Vein endothelial cell (primary cell): ENCODE measurements at places on chromosomes 5 and 9. TPM values are rescaled to one million over a fixed set of nuclear protein-coding genes. Genes with fewer than 3 reads are reported as not detected.

GLRA1 gene
- total RNA-seq = not detected in 2 replicates

COL15A1 gene
- total RNA-seq = 1.6 and 5.2 TPM in 2 replicates

NR2F1 gene
- total RNA-seq = 24.9 and 41.5 TPM in 2 replicates

SRP19 gene
- 39.5 and 57.2 TPM in 2 replicates for total RNA-seq

CAMK2A gene
- total RNA-seq = not detected in 2 replicates

AHRR gene
- total RNA-seq = 6.2 and 11.8 TPM in 2 replicates

ERAP2 gene
- total RNA-seq = 6.5 and 77.3 TPM in 2 replicates

GABRP gene
- 1.1 and 1.3 TPM in 2 replicates for total RNA-seq

HSPB3 gene
- total RNA-seq = not detected in 2 replicates

CETN3 gene
- total RNA-seq = 3.3 and 5.8 TPM in 2 replicates

ECSCR gene
- total RNA-seq = 329 and 359 TPM in 2 replicates

CCDC107 gene
- 6.0 and 10.1 TPM in 2 replicates for total RNA-seq

SPATA31A5 gene
- not detected in 2 replicates for total RNA-seq

ETF1 gene
- 133 and 149 TPM in 2 replicates for total RNA-seq

ELOVL7 gene
- total RNA-seq = 0.10 TPM in 1 of 2 replicates, not detected in the other

FOXD4L4 gene
- total RNA-seq = 0.19 and 0.33 TPM in 2 replicates

FGF18 gene
- 0.10 and 0.33 TPM in 2 replicates for total RNA-seq

PLPP1 gene
- 35.7 and 81.0 TPM in 2 replicates for total RNA-seq

SLC34A1 gene
- total RNA-seq = not detected in 2 replicates

SPATA31A3 gene
- total RNA-seq = not detected in 2 replicates

MARCOL gene
- not detected in 2 replicates for total RNA-seq

PCDHA6 gene
- total RNA-seq = 0.19 and 0.33 TPM in 2 replicates

GARIN3 gene
- not detected in 2 replicates for total RNA-seq

PCDHGB2 gene
- total RNA-seq = 3.2 and 4.6 TPM in 2 replicates

ZNG1C gene
- total RNA-seq = 17.0 and 28.4 TPM in 2 replicates

TNFSF15 gene
- 19.3 and 26.9 TPM in 2 replicates for total RNA-seq

LRRC19 gene
- total RNA-seq = not detected in 2 replicates

MEIKIN gene
- not detected in 2 replicates for total RNA-seq

MZB1 gene
- total RNA-seq = 0.19 TPM in 1 of 2 replicates, not detected in the other

ORM2 gene
- total RNA-seq = not detected in 2 replicates

MSMP gene
- total RNA-seq = 22.4 and 50.3 TPM in 2 replicates

IL33 gene
- 4.8 and 12.7 TPM in 2 replicates for total RNA-seq

PCDHGB6 gene
- total RNA-seq = 4.3 and 6.2 TPM in 2 replicates

OTP gene
- total RNA-seq = not detected in 2 replicates

IL5 gene
- total RNA-seq = not detected in 2 replicates

UBE2QL1 gene
- total RNA-seq = 0.10 TPM in 1 of 2 replicates, not detected in the other

DHX29 gene
- 26.8 and 39.6 TPM in 2 replicates for total RNA-seq

ADAMTS16 gene
- under 0.01 TPM in 1 of 2 replicates, not detected in the other for total RNA-seq

ARL14EPL gene
- 0.33 and 0.67 TPM in 2 replicates for total RNA-seq

CA9 gene
- 0.10 TPM in 1 of 2 replicates, not detected in the other for total RNA-seq

C5orf22 gene
- total RNA-seq = 25.1 and 25.5 TPM in 2 replicates

KCNV2 gene
- not detected in 2 replicates for total RNA-seq

EFNA5 gene
- 27.8 and 30.7 TPM in 2 replicates for total RNA-seq

SPOUT1 gene
- total RNA-seq = 21.6 and 22.0 TPM in 2 replicates

SLC36A3 gene
- not detected in 2 replicates for total RNA-seq

ANKRD31 gene
- total RNA-seq = under 0.01 and 0.10 TPM in 2 replicates
